ENCODE measurements at places on chromosomes 7 and 10.

GRCh38 chr10:102633287-102633686 is 11.0 kb upstream of the TRIM8 start:
- DNase-seq: peak; percentile 68

DNA sequence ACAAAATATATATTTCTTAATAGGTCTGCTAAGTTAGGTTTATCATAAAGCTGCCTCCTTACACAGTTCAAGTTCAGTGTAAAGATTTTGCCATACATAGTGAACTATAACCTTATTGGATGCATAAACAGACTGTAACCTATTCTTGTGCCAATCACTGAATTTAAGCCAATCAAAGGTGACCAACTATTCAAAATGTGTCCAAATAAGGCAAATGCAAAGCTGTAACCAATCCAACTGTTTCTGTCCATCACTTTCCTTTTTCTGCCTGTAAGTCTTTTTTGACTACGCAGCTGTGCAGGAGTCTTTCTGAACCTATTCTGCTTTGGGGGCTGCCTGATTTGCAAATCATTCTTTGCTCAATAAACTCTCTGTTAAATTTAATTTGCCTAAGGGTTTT is 11.6 kb upstream of the DNMBP start:
- DNase-seq: no peak

DNA sequence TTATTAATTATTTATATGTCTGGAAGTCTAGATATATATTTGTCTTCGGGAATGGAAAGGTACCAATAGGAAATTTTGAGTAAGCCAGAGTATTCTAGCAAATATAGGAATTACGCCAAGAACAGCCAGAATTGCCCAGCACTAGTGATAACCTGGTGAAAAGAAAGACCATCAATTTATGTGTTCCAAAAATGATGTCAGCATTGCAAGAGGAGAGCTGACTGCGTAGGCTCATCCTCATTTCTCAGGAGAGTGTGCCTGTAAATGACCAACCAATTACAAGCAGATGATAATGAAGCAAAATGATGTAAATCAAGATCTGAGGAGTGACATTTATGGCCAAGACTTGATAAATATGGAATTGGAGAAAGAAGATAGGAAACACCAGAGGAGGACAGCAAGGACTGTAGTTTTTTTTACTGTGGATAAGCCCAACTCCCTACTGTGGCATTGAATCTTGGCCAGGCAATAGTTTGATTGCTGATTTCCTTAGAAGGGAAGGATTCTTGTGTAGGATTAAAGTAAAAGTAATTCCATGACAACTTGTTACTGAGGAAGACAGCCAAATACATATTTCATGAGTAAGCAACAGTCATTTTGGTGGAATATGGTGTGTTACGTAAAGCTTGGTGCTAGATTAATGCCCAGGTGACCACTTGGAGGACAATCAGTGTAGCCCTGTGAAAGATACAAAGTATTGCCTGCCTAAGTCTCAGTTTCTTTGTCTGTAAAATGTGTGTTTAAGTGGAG is 590.8 kb downstream of the AUTS2 start:
- no peak for DNase-seq

DNA sequence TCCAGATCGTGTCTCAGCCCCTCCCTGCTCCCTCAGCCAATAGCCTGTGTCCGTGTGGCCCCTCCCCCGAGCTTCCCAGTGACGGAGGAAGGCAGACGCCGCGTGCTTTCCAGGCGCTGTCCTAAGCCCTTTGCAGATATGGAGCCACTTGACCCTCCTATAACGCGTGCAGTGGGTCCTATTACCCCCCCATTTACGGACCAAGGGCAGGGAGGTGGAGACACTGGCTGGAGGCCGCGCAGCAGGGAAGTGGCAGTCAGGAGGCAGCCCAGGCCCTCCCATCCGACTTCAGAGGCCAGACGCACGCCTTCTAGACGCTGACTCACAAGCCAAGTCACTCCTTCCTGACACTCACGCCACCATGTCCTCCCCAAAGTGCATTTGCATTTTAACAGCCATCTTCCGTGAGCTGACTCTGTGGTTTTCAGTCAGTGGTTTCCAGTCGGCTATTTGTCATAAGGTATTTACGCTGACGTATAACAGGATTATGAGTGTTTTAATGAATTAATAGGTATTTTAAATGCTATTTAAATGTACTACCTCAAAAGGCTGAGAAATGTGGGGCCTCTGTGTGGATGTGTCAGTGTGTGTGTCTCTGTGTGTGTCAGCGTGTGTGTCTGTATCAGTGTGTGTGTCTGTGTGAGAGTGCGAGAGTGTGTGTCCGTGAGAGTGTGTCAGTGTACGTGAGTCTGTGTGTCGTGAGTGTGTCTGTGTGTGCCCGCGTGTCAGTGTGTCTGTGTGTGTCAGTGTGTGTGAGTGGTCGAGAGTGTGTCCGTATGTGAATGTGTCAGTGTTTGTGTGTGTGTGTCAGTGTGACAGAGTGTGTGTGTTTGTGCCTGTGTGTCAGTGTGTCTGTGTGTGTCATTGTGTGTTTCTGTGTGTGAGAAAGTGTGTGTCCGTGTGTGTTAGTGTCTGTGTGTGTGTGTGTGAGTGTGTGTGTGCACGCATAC is 92.0 kb upstream of the INSIG1 start:
- DNase-seq: peak; percentile 100

- DNase-seq: peak; percentile 55
These were observed 102.2 kb downstream of the RBM20 start for GRCh38 chr10:110746254-110746826.

DNA sequence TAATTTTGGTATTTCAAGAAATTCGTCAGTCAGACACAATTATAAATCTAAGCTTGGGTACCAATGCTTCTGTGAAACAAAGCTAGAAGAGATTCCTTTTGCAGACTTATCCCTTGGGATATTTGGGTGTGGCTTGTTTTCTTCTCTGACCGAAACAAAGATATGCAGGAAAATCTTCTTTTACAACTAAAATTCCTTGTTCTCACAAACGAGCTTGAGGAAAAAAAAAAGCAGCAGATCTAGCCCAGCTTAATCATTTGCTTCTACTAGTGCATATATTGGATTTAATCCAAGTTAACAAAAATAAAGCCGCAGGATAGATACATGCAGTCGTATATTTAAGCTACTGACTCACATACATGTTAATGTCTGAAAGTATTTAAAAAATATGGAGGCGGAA is 104.2 kb downstream of the PRTFDC1 start:
- DNase-seq: no peak

DNA sequence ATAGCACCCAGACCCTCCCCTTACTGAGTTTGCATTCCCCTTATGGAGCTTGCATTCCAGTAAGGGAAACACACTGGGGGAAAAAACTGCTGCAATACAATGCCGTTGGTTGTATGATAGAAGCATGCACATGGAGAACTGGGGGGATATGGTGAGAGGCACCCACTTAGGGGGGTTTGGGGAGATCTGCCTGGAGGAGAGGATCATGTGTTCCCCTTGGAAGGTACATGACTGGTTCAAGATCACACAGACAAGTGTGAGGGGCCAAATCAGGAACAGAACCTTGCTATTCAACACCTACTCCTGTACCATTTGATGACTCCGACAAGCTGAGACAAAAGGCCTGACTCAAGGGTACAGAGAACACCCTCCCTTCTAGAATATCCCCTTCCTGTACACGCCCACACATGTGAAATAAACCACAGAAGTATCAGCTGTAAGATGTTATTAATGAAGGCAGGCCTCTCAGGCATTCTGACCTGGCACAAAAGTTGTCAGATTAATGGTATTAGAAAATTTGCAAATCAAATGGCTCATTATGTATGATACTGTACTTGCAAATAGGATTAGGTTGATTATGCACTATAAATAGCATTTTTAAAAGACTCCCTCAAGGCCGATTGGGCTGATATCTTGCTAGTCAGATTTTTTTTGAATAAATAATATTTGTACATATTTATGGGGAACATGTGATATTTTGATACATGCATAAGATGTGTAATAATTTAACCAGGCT is 122.2 kb downstream of the NPY start:
- no peak for DNase-seq

DNA sequence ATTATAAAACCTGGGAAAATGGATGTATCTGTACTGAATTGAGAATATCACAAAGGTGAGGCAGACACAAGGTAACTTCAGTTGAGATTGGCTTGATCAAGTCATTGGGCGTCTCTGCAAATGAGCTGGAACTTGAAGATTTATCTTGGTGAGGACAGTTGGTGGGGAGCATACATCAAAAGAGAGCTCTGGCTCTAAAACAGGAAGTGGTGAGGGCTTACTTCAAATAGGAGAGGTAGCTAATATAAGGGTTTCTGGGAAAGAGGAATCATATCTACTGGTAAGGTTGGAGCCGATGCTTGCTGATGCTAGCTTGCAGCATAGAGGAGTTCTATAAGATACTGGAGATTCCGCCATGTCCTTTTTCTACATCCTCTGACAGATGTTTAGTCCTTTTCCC is 39.9 kb upstream of the FGL2 start:
- no peak for DNase-seq

DNA sequence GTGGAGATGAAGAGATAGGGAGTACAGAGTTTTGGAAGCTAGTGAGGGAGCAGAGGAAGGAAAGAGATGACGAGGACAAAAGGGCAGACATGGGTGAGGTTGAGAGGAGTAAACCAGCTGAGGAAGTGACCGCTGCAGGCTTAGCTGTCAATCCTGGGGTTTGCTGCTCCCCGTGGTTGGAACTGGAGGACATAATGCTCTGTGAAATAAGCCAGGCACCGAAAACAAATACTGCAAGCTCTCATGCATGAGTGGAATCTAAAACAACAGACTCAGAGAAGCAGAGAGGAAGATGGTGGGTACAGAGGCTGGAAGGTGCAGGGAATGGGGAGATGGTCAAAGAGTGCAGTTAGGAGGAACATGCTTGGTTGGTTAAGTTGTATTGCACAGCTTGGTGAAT is 482.2 kb upstream of the C7orf33 start:
- DNase-seq: no peak

DNA sequence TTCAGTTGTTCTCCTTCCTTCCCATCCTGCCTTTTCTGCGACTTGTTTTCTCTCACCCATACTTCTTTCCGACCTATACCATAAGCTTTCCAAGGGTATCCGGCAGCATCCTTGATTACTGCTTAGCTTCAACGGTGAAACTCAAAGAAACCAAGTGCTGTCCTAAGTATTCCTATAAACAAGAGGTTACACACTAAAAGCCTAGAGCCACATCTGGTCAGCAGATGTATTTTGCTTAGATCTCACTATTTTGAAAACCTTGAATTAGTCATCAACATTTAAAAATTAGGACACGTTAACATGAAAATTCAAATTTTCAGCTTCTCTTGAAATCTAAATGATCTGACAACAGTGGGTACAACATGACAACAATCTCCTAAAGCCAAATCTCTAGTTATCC is 20.0 kb downstream of the ARHGAP21 start:
- DNase-seq: no peak

GRCh38 chr10:52755297-52756062 is 17.1 kb downstream of the MBL2 start:
- peak; percentile 42 for DNase-seq

DNA sequence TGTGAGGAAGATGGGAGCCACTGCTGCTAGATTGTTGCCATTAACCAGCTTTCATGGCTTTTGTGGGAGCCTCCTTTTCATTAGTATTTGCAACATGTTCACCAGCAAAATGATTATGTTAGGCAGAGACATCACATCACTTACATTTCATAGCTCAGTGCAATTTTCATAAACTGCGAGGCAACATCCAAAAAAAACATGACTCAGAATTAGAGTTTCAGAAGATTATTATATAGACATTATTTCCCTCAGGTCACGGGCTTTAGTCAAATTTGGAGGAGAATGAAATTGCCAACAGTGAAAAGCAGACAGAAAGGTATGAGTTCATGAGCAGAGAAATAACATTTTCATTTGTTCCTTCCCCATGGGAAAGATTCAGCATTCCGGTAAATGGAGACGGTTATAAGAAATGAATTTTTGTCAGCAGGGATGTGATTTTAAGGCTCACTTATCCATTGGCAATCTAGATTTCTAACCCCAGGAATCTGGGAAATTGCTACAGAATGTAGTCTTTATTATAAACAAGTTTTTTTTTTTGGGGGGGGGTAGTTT is 573.2 kb downstream of the AUTS2 start:
- DNase-seq: no peak

DNA sequence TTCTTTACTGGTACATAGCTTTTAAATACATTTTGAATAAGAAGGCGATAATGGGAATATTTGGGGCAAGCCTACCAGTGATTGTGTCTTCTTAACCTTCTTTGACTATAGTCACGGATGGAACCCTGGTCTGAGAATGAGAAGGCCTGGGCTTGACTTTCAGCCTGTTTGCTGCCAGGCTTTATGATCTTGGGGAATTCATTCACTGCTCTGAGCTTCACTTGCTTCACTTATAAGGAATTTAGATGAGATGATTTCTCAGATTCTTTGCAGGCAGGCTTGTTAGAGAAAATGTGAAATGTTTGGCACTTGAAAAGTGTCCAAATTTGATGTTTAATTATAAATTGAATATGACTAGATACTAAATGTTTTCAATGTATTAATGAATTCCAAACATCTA is 42.5 kb downstream of the NUP205 start:
- no peak for DNase-seq

- peak; percentile 92 for DNase-seq
These were observed 12.0 kb upstream of the AKR1B1 start for GRCh38 chr7:134470864-134471263.

DNA sequence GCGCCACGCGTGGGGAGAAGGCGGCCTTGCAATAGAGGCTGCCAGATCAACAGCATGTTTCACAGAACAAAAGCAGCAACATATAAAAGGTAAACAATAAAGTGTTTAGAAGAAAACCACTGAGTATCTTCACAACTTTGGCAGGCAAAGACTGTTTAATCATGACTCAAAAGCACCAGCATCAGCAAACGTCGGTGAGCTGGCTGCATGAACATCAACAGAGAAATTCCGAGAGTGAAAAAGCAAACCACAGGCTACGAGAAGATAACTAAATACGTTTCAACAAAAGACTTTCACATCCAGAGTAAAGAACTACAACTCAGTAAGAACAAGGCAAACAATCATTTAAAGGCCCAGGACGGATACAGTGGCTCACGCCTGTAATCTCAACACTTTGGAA is 172.0 kb downstream of the MAD1L1 start:
- peak; percentile 44 for DNase-seq

DNA sequence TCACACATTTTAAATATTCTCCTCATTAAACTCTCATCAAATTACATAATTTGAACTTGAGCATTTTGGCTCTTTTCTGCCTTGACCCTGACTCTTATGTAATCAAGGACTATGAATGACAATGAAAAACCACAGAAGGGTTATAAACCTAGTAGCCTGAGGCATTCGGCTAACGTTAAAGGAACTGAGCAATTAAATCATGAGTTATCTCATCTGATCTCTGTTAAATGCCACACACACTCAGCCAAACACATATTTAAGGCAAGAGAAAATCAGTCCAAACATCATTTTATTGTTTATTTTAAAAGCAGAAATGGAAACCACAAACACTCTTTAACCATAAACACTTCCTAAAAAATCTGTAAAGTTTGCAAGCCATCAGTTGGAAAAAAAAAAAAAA is 204.3 kb downstream of the DGKI start:
- DNase-seq: peak; percentile 96

DNA sequence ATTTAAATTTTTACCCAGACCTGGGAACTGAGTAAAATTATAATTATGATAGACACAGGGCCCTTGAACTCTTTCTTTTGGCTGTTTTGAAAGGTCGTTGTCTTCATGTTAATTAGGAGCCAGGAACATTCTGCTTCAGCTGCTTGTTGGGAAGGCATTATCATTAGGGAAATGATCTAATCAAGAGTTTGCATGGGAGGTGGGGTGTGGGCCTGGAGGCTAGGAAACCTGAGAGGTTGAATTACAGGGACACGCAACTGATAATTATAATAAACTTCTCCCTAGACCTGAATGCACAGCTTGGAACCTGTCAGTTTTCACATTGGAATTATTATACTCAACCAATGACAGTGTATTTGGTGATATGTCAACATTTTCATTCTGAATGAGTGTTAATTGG is 237.7 kb downstream of the CACNB2 start:
- DNase-seq: no peak
